OCI-LY7 (cell line): ENCODE measurements at places on chromosomes 1 and 21. TPM values are rescaled to one million over a fixed set of nuclear protein-coding genes. Genes with fewer than 3 reads are reported as not detected.

- DNase-seq: no peak
Observed at GRCh38 chr1:19532519-19532918, 47.2 kb upstream of the CAPZB start.

GRCh38 chr1:115433483-115433882 is 95.4 kb upstream of the NGF start:
- DNase-seq: no peak

The EIF2D gene
- 68.6 and 72.3 TPM in 2 replicates for total RNA-seq

The LSS gene
- total RNA-seq: 97.5 and 137 TPM in 2 replicates

GRCh38 chr21:34603710-34604057 is 11.2 kb downstream of the RCAN1 start:
- no peak for DNase-seq

The LYSMD1 gene
- total RNA-seq: 3.4 and 3.7 TPM in 2 replicates

DNA sequence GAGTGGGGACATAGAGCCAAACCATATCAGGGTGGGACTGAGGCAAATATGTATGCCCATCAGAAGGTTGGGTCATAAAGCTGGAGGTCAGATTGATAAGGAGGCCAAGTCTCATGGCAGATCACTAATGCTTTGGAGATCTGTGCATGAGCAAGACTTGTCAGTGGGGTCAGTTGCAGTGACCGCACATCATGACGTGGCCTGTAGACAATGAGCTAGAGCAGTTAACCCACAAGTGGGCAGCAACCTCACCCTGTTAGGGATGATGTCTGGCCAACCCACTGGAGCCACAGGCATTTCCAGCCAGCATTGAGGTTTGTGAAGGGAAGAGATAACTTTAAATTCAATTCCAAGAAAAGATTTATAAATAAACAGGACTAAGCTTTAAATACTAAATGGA is 66.7 kb downstream of the XCL1 start:
- DNase-seq: no peak

The PCSK9 gene
- not detected in 2 replicates for total RNA-seq

GRCh38 chr1:117985973-117986372 is 56.4 kb downstream of the WDR3 start:
- no peak for DNase-seq

DNA sequence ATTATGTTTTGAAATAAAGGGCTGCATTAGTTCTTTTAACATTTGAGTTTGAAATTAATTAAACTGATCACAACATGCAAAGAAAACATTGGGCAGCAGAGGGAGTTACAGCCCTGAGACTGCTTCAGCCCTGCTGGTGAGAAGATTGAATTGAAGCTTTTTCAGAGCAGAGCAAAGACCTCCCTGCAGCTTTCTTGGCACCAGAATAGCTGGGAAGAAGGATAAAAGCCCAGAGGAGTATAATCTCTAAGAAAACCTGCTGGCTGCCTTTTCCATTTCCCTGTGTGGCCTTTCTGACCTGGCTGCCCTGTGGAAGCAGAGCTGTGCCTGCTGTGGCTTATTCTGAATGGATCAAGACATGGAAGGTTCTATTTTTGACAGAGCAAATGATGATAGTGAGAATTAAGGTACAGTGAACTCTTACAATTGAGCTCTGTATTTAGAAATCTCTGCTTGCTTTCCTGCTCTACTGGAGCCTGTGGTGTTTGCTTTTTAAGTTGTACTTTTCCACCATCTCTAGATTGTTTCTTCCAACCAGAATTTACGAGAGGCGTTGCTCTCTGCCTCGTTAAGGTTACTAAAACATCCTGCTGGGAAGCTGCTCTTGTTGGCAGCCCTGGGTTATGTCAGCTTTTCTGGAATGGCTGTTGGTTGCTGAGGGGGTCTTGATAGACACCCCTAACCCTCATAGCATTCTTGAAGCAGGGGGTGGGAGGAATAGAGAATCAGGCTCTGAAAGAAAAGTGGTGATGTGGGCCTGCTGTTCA is 9.9 kb downstream of the SNRPE start:
- peak; percentile 72 for DNase-seq

- DNase-seq: no peak
Observed at GRCh38 chr1:201375169-201375568, 2.3 kb downstream of the TNNT2 start.

DNA sequence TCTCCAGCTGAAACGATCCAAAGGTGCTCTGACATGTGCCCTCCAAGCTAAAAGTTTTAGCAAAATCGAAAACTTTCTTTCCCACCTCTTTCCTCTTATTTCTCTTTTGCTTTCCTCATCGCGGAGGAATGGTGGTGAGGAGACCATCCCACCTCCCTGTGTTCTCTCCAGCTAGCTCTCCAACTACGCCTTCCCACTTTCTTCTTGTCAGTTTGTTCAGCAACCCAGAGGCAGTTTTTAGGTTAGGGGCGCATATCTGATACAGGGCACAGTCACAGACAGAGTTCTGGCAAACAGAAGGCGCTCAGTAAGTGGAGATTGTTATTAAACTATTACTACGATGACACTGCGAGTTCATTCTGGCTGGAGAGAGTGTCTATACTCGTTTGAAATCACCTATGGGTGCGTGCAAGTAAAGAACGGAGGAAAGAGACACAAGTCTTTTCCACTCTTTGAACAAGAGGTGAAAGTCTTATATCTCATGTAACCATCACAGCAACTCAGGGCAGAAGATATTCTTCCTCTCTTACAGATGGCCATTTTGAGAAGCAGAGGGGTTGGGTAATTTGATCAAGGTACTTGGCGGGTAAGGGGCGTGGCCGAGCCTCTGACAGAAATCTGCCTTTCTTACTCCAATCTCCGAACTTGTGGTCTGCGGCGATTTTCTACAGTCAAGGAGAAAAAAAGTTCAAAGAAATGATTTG is 13.9 kb downstream of the HLX start:
- DNase-seq: no peak

DNA sequence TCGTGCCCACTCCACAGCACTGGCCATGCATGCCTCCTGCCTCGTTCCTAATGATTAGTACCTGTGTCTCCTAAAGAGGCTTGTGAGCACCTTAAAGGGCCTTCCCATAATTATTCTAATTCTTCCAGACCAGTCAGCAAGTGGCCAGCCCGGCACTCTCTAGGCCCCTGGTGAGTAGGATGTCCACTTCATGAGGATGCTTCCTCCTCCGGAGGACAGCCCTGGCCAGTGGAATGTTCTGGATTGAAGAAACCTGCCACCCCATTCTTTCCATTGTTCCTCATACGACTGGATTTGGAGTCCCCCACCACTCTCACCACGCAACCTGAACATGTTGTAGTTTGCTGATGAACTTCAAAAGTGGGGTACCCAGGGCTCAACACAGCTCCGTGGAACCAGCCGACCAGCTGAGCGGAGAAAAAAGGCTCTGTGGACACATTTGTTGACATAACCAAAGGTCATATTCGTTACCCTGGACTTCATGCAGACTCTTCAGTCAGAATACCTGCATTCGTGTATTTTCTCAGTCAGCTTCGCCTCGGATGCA is 46.7 kb upstream of the LBR start:
- no peak for DNase-seq

- DNase-seq: no peak
Observed at GRCh38 chr1:226679262-226679661, 59.8 kb downstream of the ITPKB start.

The IQGAP3 gene
- 28.7 and 37.1 TPM in 2 replicates for total RNA-seq

The SUCO gene
- total RNA-seq: 42.3 and 45.0 TPM in 2 replicates

GRCh38 chr1:81498471-81499462 is 302.0 kb upstream of the ADGRL2 start:
- no peak for DNase-seq

- no peak for DNase-seq
Observed at GRCh38 chr21:36926989-36927718, 39.3 kb downstream of the HLCS start.

GRCh38 chr1:232579958-232580941 is 49.7 kb downstream of the SIPA1L2 start:
- no peak for DNase-seq

DNA sequence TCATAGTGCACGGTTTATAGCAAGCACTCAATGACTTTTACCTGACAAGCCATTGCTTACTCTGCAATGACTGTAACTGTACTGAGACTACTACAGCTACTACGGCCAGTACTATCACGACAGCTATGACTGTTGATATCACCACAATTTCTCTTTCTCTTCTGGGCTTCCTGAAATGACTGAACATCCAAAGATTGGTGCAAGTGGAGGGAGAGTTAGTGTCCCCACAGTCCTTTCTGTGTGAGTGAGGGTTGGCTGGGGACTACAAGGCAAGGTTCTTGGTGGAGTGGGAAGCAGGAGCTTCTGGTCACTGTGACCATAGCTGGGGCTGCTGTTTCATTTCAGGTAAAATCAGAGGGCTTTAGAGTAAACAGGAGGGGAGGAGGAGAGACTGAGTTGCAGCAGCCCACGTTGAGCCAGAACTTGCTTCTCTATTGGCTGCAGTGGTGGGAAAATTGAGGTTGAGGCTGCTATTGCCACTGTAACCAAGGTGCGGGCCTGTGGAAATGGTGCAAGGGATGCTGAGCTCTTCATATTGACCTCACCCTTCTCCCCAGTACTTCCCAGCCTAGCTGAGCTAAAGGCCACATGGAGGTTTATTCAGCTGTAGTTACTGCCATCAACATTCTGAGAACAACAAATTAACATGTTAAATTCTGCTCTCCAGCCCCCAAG is 14.1 kb upstream of the IL10 start:
- no peak for DNase-seq

- no peak for DNase-seq
Observed at GRCh38 chr1:61536174-61537108, 188.5 kb downstream of the TM2D1 start.

GRCh38 chr1:93613898-93614297 is 67.7 kb downstream of the BCAR3 start:
- DNase-seq: no peak

- DNase-seq: no peak
Observed at GRCh38 chr21:43574741-43575472, 84.4 kb downstream of the HSF2BP start.

The KIF26B gene
- total RNA-seq: not detected in 2 replicates

DNA sequence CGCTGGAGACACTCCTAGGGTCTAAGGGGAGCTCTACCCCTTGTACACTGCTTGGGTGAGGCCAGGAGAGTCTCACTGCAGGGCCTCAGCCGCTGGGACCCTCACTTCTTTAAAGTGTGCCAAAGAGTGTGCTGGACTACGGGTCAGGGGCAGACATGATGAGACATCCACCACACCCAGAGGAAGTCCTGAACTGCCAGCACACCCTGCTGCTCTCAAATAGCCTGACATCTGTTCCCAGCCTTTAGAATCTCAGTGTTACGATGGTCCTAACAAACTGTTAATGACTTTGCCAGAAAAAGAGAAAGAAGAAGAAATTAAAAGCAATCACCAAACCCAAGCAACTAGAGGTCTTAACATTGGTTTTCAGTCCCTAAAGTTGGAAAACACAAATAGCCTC is 49.0 kb downstream of the MRPL37 start:
- DNase-seq: no peak

GRCh38 chr1:24392982-24393650 is 20.5 kb downstream of the STPG1 start:
- peak; percentile 87 for DNase-seq

The ADGRB2 gene
- total RNA-seq: 11.4 and 11.5 TPM in 2 replicates

The ATP8B2 gene
- total RNA-seq: 10.2 and 11.5 TPM in 2 replicates

DNA sequence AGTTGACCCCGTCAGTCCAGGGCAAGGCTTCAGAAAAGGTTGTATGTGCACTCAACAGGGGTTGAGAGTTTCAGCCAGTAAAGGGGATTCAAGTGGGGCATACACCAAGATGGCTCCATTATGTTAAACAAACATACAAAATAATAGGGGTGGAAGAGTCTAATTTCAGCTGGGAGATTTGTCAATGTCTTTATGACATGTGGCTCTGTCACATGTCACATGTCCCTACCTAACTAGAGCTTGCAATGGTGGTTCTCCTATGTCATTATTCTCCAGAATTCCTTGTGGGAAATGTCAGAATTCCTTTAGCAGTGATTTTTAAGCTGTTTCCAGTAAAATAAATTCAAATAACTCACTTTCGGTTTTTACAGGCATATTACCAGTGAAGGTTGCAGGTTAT is 392.0 kb upstream of the ADGRL4 start:
- no peak for DNase-seq

GRCh38 chr1:125118147-125118993 is 3933.6 kb downstream of the SRGAP2C start:
- no peak for DNase-seq

- no peak for DNase-seq
Observed at GRCh38 chr1:62716397-62716796, 28.2 kb upstream of the DOCK7 start.

DNA sequence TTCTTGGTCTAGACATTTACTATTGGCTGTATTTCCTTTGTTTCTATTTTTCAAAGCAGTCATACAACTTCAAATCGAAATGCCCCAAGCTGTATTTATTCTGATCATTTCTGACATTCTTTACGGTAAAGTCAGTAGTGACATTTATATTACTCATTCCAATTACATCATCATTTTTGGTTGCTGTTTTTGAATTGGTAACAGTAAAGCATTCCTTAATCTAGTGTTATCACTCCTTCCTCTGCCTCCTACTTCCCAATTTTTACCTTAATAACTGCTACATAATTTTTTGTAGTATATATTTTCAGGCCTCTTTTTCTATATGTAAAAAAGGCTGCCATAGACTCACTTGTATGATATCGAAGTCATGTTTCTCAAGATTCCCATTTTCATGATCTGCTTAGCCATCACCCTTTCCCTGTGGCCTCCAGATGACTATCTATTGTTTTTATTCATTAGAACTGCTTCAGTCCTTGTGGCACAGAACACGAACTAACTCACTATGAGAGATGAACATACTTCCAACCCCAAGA is 167.2 kb downstream of the RUNX1 start:
- no peak for DNase-seq

The MTX1 gene
- total RNA-seq: 43.9 and 45.7 TPM in 2 replicates

- DNase-seq: no peak
Observed at GRCh38 chr1:162502928-162503327, 5.3 kb downstream of the UHMK1 start.

DNA sequence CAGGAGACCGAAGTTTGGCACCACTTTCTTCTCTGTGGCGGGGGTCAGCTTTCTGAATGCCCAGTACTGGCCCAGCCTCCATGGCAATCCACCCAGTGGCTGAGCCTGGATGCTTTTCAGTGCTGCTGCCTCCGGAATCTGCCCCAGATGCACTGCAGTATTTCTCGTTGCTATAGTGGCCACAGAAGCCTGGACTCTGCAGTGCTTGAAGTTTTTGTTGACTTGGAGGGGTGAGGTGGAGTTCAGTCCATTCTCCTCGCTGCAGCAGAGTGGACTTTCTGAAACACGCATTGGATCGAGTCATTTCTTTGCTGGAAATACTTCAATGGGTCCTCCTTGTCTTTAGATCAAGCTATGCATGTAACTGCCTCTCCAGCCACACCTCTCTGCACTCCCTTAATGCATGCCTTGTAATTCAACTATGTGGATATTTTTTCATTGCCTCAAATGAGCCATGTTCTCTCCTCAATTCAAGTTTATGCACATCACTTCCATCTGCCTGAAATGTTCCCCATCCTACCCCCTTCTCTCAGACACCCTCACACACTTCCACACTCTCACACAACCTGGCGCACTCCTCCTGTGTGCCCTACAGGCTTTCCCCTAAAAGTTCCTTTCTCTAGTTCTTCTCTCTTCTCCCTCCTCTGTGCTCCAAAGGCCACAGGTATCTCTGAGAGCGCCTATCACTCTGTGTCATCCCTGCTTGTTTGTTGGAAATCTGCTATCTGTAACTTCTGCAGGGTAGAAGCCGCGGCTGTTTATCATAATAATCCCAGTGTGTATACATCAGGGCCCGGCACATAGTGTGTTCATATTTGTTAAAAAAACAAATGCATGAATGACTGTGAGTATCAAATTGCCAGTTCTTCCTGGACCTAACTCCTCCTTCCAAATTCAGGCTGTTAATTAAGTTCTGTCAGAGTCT is 16.5 kb downstream of the ADAM30 start:
- no peak for DNase-seq
